Calu3 (cell line): ENCODE measurements at places on chromosomes 2 and 18. TPM values are rescaled to one million over a fixed set of nuclear protein-coding genes. Genes with fewer than 3 reads are reported as not detected.
A peak's percentile ranks its signal among the peaks of the same experiment; 100 is the strongest.

GRCh38 chr2:159684796-159685195 lies 27.5 kb upstream of the MARCHF7 start:
- DNase-seq = peak; percentile 2

DNA sequence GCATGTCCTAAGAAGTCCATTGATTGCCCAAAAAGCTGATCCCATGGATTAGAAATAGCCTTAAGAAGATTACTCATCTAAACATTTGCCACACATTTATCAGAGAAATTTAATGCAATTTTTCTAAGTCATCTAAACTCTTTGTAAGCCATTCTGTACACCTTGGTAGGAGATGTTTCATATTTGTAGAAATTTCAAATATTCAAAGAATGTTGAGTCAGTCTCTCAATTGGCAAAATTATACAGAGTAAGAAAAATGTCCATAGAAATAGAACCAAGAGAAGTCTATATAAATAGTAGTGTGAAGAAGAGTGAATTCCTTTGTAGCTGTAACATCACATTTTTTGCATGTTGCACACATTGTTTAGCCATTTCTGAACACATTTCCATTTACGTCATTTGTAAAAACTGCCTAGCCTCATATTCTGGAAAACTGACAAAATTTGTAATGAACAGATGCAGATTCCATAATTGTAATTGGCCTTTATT lies 128.6 kb downstream of the MSTN start:
- DNase-seq = no peak

- DNase-seq = no peak
Measured at GRCh38 chr2:212489719-212490346, 48.8 kb downstream of the ERBB4 start.

RAB6D gene
- 0.17 and 0.24 TPM in 2 replicates for total RNA-seq

SPATS2L gene
- total RNA-seq = 378 and 497 TPM in 2 replicates

DSC2 gene
- total RNA-seq = 31.5 and 42.4 TPM in 2 replicates
